ENCODE measurements at places on chromosomes 16 and 17.
A peak's percentile ranks its signal among the peaks of the same experiment; 100 is the strongest.

DNA sequence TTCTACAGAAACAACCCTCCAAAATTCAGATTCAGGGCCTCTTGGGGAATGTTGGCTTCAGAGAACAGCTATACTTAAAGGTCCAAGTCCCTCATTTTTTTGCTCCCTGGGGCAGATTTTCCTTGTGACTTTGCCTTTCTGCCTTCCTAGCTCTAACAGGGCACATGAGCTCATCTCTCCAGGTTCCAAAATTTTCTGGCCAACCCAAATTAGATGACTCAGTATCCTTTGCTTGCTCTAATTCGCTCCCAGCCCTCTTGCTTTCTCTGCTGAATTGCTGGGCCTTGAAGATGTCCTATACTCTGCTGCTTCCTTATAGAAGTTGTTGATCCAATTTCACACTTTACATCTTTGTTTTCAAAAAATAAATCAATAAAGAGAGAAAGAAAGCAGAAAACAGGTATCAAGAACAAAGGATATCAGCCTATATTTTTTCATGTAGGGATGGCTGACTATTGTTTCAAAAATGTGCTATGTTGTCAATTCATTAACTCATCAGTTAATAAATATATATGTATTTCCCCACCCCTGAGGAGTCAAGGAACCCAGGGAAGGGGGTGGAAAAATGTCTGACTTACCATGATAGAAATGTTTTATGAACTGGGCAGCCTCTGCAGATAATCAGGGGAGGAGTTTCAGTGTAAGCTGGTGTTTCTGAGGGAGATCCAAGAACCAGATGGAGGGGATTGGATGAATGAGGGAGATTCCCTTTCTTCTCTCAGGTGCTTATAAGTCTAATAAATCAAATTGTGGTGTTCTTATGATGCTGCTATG is 1.0 kb upstream of the KRTAP4-2 start:
- DNase-seq: no peak
- no peaks in the 10 kb centered on the region for H3K27me3 ChIP-seq
- H3K36me3 ChIP-seq: no peaks in the 10 kb centered on the region
- no peak overlapping the region for H3K27ac ChIP-seq
- H3K4me3 ChIP-seq: no peak overlapping the region

- no peaks in the 10 kb centered on the region for H3K27me3 ChIP-seq
- H3K36me3 ChIP-seq: no peaks in the 10 kb centered on the region
- no peak for DNase-seq
- no peaks in the 10 kb centered on the region for H3K4me1 ChIP-seq
Measured at GRCh38 chr16:20249211-20249610, 78.1 kb downstream of the GP2 start.

- no peak overlapping the region for H3K27ac ChIP-seq
- no peaks in the 10 kb centered on the region for H3K4me1 ChIP-seq
- no peak overlapping the region for H3K4me3 ChIP-seq
- H3K27me3 ChIP-seq: peaks cover 3% of the 10 kb centered on the region
- no peaks in the 10 kb centered on the region for H3K36me3 ChIP-seq
Measured at GRCh38 chr17:73947966-73948355, 255.5 kb upstream of the RPL38 start.

DNA sequence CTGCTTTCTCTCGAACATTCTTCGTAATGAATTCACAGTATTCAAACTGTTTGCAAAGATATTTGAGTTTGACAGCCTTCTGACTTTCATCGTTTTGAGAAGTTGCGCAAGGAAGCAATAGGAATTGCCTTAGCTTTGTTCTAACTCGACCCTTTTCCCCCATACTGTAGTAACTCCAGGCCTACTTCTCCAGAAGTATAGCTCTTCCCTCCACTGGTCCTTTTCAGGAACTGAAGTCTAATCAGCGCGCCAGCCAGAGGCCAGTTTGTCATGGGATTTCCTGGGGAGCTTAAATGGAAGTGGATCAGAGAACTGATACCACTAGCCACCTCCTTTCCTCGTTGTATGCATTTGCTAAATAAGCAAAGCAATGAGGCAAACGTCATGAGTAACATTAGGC is 27.9 kb downstream of the CDR2 start:
- no peaks in the 10 kb centered on the region for H3K27me3 ChIP-seq
- no peak overlapping the region for H3K27ac ChIP-seq
- peaks cover 34% of the 10 kb centered on the region for H3K36me3 ChIP-seq

GRCh38 chr17:29931231-29931932 is 1.4 kb upstream of the SSH2 start:
- H3K27me3 ChIP-seq: no peaks in the 10 kb centered on the region
- no peaks in the 10 kb centered on the region for H3K4me1 ChIP-seq
- peak overlapping the region; percentile 89 for H3K4me3 ChIP-seq
- peak; percentile 79 for DNase-seq

DNA sequence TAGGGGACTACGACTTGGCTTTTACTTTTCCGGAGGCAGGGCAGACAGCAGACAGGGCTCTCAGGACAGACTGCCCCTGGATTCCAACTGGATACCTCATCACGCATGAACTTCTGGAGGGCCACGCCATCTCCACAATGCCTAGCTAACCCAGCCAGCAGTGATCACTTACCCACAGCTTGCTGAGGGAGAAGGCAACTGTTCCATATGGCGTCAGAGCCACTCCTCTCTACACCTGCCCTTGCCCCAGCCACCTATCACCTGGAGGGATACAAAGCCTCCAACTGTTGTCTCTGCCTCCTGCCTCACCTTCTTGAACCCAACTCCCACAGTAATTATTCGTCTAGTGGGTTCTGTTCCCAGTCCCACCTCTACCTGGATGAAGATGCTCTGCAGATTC is 8.8 kb downstream of the MYO19 start:
- no peak for DNase-seq
- H3K4me1 ChIP-seq: no peaks in the 10 kb centered on the region
- no peak overlapping the region for H3K4me3 ChIP-seq
- no peak overlapping the region for H3K27ac ChIP-seq

GRCh38 chr17:79776376-79777119 is 1.4 kb upstream of the CBX2 start:
- H3K27ac ChIP-seq: no peak overlapping the region
- peaks cover 2% of the 10 kb centered on the region for H3K4me1 ChIP-seq
- no peaks in the 10 kb centered on the region for H3K27me3 ChIP-seq
- no peak for DNase-seq
- no peak overlapping the region for H3K4me3 ChIP-seq
- H3K36me3 ChIP-seq: no peaks in the 10 kb centered on the region

DNA sequence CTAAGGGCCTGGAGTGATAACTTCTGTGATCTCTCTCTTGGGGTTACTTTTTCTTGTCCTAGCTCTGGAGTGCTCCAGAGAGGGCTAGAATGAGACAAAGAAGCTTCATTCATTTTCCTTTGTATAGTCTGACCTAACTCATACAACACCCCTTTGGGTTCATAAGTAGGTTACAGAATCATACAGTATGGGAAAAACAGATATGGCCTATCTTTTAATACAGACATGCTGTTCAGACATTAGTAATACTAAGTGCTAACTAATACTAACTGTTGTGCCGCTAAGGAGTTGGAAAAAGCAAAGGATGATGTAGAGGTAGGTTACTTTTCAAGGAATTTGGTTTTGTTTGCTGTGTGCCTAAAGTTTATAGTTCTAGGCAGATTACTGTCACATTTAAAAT is 84.7 kb downstream of the NLK start:
- H3K4me1 ChIP-seq: peaks cover 3% of the 10 kb centered on the region
- no peaks in the 10 kb centered on the region for H3K36me3 ChIP-seq
- no peak overlapping the region for H3K27ac ChIP-seq
- DNase-seq: no peak
- no peaks in the 10 kb centered on the region for H3K27me3 ChIP-seq

DNA sequence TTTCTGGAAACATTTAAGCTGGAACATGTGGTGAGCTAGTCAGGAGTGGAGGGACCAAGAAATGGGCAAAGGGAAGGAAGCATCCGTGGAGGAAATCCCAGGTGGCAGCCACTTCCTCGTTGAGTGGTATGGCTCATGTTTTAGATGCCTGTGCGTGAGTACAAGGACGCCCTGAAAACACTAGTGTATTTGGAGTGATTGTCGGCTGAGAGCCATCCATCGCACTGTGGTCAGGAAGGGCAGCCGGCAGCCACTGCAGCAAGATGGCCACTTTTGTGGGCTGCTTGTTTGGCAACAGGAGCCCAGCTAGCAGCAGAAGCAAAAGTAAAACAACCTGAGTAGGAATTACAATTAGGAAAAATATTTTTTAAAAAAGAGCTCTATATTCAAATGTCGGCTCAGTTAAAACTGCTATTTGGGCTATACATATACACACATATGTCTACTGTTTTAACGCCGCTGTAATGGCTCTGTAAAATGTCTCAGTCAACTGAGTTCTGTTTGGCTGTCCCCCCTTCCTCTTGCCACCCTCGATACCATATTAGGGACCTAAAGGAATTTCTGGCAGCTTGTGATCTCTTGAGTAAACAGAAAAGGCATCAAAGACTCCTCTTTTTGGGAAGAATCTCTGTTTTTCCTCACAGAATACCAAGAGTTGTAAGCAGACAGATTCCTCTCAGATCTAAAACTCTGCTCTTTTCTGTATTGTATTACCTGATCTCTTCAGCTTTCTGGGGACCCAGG is 39.2 kb downstream of the BRD7 start:
- no peak for DNase-seq
- no peaks in the 10 kb centered on the region for H3K27me3 ChIP-seq
- no peak overlapping the region for H3K27ac ChIP-seq
- no peak overlapping the region for H3K4me3 ChIP-seq
- H3K4me1 ChIP-seq: no peaks in the 10 kb centered on the region

DNA sequence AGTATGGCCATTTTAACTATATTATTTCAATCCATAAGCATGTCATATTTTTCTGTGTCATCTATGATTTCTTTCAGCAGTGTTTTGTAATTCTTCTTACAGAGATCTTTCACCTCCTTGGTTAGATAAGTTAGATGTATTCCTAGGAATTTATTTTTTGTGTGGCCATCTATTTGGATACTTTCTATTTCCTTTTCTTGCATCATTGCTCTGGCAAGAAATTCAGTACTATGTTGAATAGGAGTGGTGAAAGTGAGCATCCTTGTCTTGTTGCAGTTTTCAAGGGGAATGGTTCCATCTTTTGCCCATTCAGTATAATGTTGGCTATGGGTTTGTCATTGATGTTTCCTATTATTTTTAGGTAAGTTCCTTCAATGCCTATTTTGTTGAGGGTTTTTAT is 15.1 kb upstream of the ABCA9 start:
- no peaks in the 10 kb centered on the region for H3K36me3 ChIP-seq
- no peaks in the 10 kb centered on the region for H3K27me3 ChIP-seq
- H3K4me1 ChIP-seq: no peaks in the 10 kb centered on the region
- H3K4me3 ChIP-seq: no peak overlapping the region
- no peak for DNase-seq
- no peak overlapping the region for H3K27ac ChIP-seq

- H3K27ac ChIP-seq: no peak overlapping the region
- peaks cover 9% of the 10 kb centered on the region for H3K4me1 ChIP-seq
- no peaks in the 10 kb centered on the region for H3K27me3 ChIP-seq
- no peaks in the 10 kb centered on the region for H3K36me3 ChIP-seq
- peak overlapping the region; percentile 21 for H3K4me3 ChIP-seq
- DNase-seq: no peak
Measured at GRCh38 chr16:68470461-68471150, 22.3 kb upstream of the SMPD3 start.

DNA sequence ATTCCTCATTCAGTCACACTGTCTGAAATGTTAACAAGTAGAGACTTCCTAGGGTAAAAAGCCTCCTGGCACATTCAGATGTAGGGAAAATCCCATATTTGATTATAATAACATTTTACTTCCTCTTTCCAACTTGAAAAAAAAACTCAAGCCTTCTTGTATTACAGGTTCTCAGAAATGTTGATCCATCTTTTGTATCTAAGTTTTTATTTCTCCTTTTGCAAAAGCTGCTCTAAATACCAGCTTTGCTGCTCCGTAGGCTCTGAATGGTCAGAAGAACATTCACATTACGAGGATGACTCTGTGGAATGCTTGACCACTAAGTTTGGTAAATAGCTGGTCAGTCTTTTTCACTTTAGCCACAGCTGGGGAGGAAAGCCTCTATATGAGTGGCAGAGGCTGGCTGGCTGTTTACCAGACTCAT is 13.2 kb upstream of the HEATR6 start:
- no peaks in the 10 kb centered on the region for H3K4me1 ChIP-seq
- no peaks in the 10 kb centered on the region for H3K27me3 ChIP-seq
- H3K36me3 ChIP-seq: no peaks in the 10 kb centered on the region

- H3K36me3 ChIP-seq: no peaks in the 10 kb centered on the region
- no peaks in the 10 kb centered on the region for H3K27me3 ChIP-seq
- H3K4me3 ChIP-seq: no peak overlapping the region
- no peak for DNase-seq
- H3K27ac ChIP-seq: no peak overlapping the region
Measured at GRCh38 chr17:79273660-79274059, 199.0 kb downstream of the ENGASE start.

- H3K4me3 ChIP-seq: no peak overlapping the region
- H3K27ac ChIP-seq: no peak overlapping the region
- no peak for DNase-seq
- no peaks in the 10 kb centered on the region for H3K36me3 ChIP-seq
- H3K4me1 ChIP-seq: no peaks in the 10 kb centered on the region
Measured at GRCh38 chr16:86382067-86382773, 128.1 kb upstream of the FOXF1 start.

DNA sequence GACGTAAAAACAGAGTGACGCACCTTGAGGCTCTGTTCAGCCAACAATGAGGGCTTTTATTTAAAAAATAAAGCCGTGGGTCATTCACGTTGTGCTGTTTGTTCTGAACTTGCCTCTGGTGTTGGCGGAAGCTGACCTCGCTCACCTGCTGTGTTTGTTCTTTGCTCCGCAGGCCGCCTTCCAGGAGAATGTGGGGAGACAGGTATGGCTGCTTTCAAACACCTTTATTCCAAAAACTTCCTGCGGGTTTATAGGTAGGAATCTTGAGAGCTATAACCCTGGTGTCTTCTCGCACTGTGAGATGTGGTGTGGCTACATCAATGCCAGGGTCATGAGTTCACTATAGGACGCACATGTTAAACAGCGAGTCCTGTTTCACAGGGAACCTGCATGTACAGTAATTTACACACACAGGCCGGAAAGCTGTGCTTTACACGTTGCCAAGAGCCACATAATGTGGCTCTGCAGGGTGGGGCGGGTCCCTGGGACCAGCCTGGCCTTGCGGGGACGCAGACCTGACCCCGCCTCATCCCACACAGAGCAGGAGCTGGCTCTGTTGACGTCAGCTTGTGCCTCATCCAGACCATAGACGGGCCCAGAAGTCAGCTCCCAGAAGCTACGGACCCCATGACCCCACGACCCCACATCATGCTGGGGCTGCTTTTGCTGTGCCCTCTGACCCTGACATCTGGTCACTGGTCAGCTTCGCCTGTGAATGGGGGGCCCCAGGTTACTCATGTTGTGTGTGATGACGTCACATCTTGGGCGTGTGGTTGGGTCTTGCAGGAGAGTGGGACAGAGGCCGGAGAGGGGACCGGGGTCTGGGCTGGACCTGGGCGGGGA is 49.9 kb upstream of the ZNF750 start:
- peak overlapping the region; percentile 67 for H3K27ac ChIP-seq
- no peaks in the 10 kb centered on the region for H3K36me3 ChIP-seq
- H3K4me1 ChIP-seq: peaks cover 27% of the 10 kb centered on the region
- peak; percentile 60 for DNase-seq
- H3K27me3 ChIP-seq: no peaks in the 10 kb centered on the region

GRCh38 chr17:62693616-62694409 is 66.3 kb downstream of the MRC2 start:
- H3K4me3 ChIP-seq: no peak overlapping the region
- no peak overlapping the region for H3K27ac ChIP-seq
- no peaks in the 10 kb centered on the region for H3K27me3 ChIP-seq

GRCh38 chr16:79587897-79588296 is 12.6 kb downstream of the MAF start:
- no peak for DNase-seq
- H3K4me1 ChIP-seq: no peaks in the 10 kb centered on the region
- no peaks in the 10 kb centered on the region for H3K36me3 ChIP-seq
- H3K27ac ChIP-seq: no peak overlapping the region
